ENCODE measurements at places on chromosomes 6 and 20.
A peak's percentile ranks its signal among the peaks of the same experiment; 100 is the strongest.

DNA sequence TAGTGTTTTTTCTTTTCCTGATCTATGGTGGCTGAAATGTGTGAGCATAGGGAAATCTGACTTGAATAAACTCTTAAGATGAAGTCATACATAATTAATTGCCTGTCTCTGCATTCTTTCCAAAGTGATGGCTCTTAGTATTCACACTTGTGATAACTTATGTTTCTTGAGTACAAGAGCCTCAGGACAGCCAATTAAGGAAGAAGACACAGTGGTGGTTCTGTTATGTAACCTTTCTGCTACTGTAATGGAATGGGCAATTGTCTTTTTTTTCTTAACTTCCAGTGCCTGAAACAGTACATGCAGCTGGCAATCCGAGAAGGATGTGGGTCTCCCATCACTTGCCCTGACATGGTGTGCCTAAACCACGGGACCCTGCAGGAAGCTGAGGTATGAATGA is 40.1 kb downstream of the RNF144B start:
- no peak for DNase-seq

GRCh38 chr6:143052282-143052681 is 8.4 kb upstream of the AIG1 start:
- DNase-seq, result no peak

DNA sequence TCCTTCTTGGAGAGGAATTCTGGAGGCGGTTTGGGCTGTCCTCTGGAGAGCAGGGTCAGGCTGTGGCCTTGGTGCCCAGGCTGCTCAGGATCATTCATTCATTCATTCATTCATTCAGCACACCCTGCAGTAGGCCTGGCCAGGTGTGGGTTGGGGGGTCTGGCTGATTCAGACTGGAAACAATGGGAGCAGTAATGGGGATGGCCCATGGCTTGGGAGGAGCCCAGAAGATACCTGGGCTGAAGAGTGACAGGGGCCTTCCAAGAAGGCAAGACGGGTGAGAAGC is 31.5 kb downstream of the TOX2 start:
- no peak for DNase-seq

DNA sequence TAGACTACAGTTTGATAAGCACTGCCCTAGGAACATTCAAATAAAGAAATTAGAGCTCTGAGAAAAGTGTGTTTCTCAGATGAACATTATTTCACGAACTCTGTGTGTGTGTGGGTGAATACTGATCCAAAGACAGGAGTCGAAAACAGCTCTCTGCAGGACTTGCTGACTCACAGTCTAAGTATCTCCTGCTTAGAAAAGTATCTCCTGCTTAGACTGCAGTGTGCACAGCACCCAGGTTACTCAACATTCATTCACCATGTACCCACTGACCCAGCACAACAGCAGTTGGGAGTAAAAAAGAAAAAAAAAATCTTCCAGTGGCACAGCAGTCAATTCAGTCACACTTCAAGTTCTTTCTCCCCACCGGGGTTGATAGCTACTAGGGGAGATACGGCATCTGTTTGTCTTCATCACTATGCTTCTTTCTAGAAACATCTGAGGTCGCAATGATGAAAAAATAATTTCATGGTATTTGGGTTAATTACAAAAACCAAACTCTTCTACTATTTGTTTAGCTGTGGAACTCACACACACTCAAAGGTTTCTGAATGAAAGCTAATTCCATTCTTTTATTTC is 48.0 kb downstream of the GCLC start:
- no peak for DNase-seq

- DNase-seq, result no peak
These were observed 57.4 kb downstream of the GJA10 start for GRCh38 chr6:89951574-89952104.

DNA sequence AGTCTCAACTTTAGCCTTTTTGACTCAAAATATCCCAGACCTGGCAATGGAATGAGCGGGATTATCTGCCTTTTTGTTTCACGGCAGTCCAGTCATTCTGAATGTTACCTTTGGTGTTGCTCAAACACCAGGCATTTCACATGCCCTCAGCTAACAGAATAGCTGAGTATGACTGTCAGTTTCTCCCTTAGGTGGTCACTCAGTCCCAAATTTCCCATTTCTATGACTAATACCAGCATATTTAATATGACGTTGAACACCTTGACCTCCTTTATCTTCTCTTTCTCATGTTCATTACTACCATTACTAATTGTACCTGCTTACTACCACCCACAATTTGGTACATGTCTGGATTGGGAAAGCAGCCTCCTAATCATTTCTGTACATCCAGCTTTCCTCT is 65.2 kb downstream of the EDN1 start:
- DNase-seq, result no peak

DNA sequence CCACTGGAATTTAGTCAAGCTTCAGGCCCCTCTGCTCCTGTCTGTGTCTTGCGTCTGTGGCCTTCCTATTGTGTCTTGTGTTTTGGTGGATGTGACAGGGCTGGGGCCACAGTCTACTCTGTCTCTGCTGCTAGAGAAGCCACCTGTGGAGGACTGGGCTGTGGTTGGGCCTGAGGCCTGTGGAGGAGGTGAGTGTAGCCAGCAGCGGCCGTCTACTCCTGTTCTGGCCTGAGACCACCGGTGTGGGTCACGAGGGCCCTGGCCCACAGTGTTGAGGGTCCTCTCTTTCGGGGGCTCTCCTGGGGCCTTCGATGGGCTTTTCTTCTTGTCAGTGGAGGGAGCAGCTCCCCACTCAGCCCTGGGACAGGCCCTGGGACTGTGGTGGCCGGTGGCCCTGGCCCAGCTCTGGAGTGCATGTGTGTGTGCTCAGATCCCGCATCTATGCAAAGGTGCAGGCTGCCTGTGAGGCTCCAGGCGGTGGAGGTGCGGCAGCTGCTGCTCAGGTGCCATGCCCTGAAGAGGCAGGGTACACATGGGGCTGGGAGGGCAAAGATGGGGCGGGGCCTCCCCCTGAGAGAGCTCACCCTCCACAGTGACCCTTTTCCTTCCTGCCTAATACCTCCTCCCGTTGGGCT is 20.8 kb downstream of the SDCBP2 start:
- no peak for DNase-seq

- DNase-seq, result no peak
These were observed 579.2 kb downstream of the EPM2A start for GRCh38 chr6:145155873-145156782.

DNA sequence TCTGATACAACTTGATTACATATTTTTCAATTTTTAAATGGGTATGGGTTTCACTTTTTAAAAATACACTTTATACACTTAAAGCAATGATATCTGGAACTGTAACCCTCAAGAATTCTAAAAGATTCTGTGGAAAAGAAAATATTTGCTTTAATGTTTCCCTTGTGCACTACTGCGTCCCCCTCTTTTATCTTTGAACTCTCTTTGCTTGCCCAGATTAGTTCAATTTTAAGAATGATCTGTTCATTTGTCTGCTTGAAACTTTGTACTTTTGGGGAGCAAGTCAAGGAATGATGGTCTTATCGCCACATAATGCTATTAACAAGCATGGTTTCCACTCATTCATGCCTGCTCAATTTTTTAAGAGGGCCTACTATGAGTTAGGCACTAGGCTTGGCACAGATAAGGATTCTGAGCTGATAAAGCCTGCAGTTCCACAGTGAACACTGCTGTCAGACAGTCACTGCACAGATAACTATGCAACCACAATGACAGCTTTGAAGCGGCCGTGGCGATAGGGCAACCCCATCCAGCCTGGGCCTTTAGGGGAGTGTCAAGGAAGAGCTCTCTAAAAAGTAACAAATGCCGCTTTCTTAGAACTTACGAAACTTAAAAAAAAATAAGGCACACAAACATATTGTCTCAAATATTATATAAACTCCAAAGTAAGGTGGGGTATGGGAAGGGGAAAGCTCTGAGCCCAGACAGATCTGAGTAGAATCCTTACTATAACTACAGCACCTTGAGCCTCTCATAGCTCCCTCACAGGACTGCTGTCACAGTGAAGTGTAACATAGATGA is 29.7 kb downstream of the FYN start:
- DNase-seq, result peak; percentile 6

- peak; percentile 82 for DNase-seq
These were observed 77.1 kb upstream of the EMILIN3 start for GRCh38 chr20:41443691-41444090.

DNA sequence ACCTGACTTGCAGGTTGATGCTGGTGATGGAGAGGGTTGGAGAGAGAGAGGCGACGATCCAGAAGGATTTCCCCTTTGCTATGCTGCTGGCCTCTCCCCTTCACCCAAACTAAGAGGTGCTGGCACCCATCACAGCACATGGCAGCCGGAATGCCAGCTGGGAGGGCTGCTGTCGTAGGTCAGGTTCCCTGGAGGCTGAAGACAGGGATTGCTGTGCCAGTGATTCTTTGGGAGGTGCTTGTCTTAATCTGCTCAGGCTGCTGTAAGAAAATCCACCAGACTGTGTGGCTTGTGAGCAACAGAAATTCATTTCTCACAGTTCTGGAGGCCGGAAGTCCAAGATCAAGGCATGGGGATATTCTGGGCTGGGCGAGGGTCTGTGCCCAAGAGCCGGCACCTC is 4.4 kb upstream of the ARFGAP1 start:
- no peak for DNase-seq

DNA sequence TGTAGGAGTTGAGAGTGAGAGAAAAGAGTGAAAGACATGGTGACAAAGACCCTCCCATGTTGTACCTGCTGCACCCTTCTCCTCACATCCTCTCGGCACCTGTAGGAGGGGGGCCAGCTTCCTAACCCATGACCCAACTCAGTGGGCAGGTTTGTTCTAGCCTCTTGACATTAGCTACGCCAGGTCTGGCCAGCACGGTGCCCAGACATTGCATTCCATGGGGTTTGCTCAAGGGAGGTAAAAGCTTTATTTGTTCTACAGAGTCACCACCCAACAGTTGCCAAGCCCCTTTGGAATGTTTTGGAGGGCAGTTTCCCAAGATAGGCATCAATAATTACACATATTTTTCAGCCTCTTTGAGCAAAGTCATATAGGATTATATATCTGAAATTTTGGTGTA is 22.7 kb upstream of the TGM6 start:
- DNase-seq, result no peak

GRCh38 chr6:4133941-4134838 is 1.2 kb downstream of the ECI2 start:
- peak; percentile 41 for DNase-seq

DNA sequence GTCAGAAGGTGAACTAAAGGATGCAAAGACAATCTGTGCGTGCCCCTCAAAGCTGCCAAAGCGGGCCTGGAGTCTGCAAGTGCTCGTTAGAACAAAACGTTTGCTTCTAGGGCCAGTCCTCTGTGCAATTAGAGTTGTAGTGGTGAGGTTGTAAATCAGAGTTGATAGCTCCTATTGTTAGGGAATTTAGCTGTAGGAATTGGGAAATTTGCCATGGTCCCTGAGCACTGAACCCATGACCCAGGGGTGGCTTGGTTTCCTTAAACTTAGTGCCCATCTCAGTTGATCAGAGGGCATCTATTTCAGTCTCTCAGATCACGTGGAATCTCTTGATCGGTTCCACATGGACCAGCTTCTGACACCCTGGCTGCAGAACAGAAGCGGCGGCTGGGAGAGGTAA is 18.8 kb upstream of the RPS6KA2 start:
- no peak for DNase-seq

- no peak for DNase-seq
These were observed 236.7 kb downstream of the PAX1 start for GRCh38 chr20:21941941-21942805.

DNA sequence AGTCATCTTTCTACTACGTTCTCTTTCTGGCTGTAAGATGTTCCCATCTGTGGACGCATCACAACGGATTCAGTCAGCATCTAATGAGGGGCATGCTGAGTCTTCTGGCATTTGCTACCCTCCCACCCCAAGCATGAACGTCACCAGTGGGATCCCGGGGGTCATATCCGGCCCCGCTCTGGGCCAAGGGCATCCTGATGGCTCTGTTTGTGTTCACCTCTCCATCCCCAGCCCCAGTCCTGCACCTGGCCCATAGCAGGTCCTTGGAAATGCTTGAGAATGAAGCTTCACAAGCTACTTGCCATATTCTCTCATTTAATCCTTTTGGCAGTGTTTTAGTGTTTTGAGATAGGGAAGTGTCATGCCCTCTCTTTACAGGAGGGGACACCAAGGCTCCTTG is 14.9 kb downstream of the APCDD1L start:
- DNase-seq, result no peak

DNA sequence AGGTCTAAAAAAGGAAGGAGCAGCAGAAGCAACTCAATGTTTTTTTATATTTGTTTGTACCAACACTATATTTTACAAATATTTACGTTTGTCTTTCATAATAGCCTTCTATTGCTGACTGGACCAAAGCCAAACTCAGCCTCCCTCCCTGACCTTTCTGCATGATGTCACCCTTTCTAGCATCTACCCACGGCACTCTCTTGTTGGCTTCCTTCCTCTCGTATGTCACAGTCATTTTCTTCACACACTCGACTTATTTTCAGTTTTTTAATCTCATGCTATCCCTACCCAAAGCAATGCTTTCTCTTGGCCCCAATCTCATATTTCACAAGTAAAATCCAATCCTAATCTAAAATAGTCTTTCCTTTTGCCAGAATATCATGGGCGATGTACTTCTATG is 16.3 kb upstream of the FAM8A1 start:
- no peak for DNase-seq

- DNase-seq, result no peak
These were observed 8.9 kb upstream of the LKAAEAR1 start for GRCh38 chr20:64093013-64093503.

DNA sequence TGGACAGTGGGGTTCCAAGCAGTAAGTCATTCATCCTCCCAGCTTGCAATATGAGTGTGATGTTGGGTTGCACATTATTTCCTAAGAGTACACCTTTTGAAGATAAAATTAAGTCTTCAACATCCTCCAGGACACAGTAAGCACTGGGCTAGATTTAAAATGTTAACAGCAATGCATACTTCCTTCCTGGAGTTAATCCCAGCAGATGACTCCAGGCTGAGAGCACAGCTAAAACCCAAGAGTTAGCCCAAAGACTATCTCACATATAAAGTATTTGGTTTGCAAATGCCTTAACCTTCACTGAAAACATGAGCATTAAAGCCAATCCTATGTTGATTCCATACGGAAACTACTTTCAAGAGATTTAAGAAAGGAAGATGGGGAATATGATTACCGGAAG is 69.2 kb downstream of the SLC23A2 start:
- DNase-seq, result no peak

GRCh38 chr20:63553933-63554290 is at the start of gene FNDC11:
Gene FNDC11 (plus strand): TSS chr20:63554159. CDS start chr20:63555664, 1,505 bp downstream.
- no peak for DNase-seq

DNA sequence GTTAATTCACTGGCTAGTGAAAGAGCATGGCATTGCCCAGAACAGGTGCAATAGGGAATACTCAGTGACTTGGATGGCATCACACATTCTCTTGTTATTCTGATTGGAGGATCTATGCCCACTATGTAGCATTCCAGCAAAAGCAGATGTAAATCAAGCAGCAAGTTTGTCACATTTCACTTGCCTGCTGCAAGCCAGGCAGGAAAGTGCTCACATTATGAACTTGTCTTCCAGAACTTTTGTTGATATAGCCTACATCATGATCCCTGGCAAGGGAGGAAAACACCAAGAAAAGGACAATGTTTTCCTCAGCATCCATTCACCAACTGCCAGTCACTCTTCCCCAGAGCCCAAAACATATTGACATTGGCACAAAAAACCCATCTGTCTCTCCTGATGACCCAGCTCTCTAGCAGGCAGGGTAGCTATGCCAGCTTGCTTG is 77.8 kb downstream of the ARHGAP18 start:
- DNase-seq, result no peak

All from KBM-7 (cell line).